Right lung (tissue), 10 donors: ENCODE measurements at places on chromosomes 13 and 19.

- DNase-seq: no peak
Observed at GRCh38 chr19:14418856-14419105, 360 bp downstream of the DDX39A start.

DNA sequence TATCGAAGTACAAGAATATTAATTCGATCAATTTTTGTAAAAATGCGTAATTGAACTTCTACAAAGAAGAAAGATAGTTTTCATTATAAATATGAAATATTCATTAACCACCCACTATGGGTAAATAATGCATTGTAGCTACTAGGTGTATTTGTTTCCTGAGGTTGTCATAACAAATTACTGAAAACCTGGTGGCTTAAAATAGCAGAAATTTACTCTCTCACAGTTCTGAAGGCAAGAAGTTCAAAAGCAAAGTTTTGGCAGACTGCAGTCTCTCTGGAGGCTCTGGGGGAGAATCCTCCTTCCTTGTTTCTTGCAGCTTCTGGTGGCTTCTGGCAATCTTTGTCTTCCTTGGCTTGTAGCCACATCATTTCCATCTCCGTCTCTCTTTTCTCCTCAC, 99.2 kb upstream of the MIR17HG start:
- DNase-seq: no peak

DNA sequence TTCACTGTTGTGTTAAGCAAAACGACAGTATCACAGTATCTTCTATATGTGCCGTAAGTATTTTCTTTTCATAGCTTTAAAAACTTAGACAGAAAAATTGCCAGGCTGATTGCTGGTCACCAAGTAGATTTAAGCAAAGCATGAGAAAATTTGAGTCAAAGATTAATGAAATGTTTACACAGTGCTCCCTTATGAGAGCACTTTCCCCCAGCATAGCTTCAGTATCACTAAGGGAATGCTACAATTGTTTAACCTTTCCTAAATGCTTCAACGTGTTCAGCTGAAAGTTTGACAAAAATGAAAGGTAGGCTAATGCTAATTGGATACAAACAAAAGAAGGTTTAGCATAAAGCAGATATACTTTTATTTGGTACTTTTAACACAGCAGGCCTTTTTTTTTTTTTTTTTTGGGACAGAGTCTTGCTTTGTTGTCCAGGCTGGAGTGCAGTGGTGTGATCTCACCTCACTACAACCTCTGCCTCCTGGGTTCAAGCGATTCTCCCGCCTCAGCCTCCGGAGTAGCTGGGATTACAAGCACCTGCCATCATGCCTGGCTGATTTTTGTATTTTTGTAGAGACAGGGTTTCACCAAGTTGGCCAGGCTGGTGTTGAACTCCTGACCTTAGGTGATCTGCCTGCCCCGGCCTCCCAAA, 23.4 kb downstream of the PCCA start:
- no peak for DNase-seq

DNA sequence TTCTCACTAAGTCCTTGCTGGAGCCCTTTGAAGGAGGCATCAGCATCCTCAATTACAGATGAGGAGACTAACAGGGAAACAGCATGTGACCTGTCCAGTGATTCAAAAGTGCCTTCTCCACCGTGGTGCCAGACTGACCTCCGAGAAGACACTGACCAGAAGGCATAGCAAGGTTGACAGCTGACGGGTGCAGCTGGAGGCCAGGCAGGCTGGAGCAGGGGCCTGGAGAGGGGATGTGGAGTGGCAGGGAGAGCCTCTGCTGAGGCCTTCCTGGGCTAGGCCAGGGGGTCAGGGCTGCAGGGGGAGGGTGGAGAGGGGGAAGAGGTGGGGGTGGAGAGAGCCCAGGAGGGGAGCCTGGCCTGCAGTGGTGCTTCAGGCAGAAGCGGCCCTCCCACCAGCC, 66.3 kb downstream of the KCTD15 start:
- DNase-seq: no peak

DNA sequence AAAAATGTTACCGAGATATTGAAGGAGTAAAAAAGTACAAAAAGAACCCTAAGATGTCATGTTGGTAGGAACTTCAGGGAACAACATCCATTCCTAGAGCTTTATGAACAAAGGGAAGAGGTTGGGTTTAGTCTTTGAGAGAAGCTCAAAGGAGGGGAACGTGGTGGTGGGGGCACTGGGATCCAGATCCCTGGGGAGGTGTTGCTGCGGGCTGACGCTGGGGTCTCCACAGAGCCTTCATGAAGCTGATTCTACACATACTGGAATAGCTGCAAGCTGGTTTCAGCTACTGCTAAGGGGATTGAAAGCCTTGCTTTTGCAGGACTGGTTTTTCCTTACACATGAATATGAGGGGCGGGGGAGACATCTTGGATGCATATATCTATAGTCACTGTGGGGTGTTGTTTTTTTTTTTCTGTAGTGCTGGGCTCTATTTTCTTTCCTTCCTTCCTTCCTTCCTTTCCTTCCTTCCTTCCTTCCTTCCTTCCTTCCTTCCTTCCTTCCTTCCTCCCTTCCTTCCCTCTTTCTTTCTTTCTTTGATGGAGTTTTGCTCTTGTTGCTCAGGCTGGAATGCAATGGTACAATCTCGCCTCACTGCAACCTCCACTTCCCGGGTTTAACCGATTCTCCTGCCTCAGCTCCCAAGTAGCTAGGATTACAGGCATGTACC, 6.5 kb upstream of the MZF1 start:
- no peak for DNase-seq

DNA sequence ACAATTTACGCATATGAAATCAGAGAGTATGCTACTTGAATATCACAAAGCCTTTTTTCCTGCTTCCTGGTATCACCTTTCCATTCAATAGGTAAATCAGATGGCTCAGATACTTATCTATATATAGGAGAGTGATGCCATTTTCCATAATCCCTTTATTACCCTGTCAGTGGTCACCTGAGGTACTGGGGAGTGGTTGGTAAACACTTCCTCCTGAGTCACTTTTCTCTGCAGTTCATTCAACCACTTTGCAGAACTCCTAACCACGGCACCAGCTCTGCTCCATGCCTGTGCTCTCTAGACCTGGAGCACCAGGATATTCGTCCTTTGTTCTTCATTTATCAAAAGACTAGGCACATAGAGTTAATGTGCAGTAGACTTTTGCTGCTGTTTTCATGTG, 748.5 kb upstream of the KLHL1 start:
- DNase-seq: no peak

DNA sequence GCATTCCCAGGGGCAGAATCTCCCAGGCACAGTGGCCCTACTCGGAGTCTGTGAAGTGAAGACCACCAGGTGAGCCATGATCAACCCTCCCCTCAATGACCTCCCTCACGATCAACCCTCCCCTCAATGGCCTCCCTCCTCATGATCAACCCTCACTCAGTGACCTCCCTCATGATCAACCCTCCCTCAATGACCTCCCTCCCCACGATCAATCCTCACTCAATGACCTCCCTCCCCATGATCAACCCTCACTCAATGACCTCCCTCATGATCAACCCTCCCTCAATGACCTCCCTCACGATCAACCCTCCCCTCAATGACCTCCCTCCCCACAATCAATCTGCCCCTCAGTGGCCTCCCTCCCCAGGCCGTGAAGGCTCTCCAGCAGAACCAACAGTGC, 32.1 kb downstream of the SBNO2 start:
- DNase-seq: no peak

DNA sequence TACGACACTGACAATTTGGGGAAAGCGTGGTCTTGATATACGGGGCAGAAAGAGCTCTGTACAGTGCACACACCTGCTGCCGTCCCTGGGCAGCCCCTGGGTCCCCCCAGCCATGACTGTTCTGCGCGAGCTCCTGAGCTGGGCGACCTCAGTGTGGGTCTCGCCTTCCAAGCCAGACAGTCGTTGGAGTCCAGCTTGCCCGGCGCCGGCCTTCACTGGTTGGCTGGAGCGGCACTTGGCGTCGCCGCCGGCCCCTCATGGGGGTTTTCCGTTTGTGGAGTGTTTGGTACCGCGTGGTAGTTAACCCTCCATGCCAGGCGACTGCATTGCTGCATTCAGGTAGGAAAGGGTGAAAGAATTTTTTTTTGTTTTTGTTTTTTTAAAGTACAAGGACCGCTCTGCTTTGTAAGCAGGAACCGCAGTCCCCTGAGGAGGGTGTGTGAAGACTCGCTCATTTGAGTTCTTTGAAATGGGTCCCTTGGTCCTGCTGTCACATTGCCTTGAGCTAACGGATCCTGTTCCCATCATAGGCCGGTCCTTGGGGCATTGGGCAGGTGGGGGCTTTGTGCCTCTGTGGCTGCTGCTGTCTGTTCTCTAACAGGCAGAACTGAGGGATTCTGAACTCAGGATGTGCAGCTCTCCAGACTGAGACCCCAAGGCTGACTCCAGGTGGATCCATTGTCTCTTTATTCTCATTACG, 10.8 kb upstream of the RPS15 start:
- DNase-seq: no peak

DNA sequence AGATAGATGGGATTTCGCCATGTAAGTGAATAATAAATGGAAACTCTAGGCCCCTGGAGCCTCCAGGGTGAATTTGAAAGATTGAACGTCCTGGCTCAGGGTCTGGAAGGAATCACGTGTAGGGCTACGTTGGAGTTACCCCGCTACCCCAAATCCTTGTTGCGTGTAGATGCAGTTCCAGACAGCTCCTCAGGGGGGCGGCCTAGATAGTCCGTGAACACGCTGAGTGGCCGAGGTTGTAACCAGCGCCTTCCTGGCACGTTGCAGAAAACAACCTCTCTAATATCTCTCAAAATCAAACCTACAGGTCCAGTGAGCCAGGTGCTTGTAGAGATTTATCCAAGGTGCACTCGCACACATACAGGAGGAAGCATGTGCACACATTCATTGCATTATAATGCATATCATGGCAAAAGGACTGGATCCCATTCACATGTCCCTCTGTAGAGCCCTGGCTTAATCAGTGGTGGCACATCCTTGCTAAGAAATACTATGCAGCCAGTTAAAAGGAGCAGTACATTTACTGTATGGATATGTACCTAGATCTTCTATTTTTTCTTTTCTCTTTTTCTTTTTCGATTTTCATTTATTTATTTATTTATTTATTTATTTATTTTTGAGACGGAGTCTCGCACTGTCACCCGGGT, 2.5 kb upstream of the KEAP1 start:
- peak; percentile 29 for DNase-seq

DNA sequence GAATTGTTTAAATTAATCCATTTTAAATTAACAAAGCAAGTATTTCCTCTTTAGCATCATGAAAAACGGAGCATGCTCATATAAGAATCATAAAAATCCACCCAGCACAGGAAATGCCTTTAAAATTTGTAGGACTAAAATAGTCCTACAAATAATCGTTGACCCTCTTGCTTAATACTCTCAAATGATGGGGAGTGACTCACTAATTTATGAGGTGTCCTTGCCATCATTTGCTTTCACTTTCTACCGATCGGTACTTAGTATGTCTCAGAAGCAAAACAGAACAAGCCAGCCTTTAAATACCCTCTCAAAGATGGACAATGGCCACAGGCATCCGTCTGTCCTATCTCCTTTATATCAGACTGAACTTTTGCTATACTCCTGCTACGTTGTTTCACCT, 97.2 kb downstream of the SUCLA2 start:
- DNase-seq: no peak
